ENCODE measurements at places on chromosomes 2 and 18. TPM values are rescaled to one million over a fixed set of nuclear protein-coding genes. Genes with fewer than 3 reads are reported as not detected.

Gene LONRF2
- 14.2 TPM for total RNA-seq

Gene PLEK
- 3.0 TPM for total RNA-seq

Gene IL1R2
- 8.0 TPM for total RNA-seq

Gene MGAT4A
- total RNA-seq = 72.4 TPM

Gene TMEFF2
- total RNA-seq = not detected

Gene KCNIP3
- 1.6 TPM for total RNA-seq

Gene TMEM163
- 27.5 TPM for total RNA-seq

Gene SCYGR3
- not detected for total RNA-seq

Gene CLHC1
- 3.3 TPM for total RNA-seq

Gene UGT1A6
- total RNA-seq = not detected

Gene MYCN
- total RNA-seq = not detected

Gene FAM228A
- not detected for total RNA-seq

Gene CCDC141
- total RNA-seq = 19.4 TPM

Gene SPP2
- not detected for total RNA-seq

Gene SLC23A3
- 3.1 TPM for total RNA-seq

Gene NPHP1
- 1.3 TPM for total RNA-seq

Gene SPATS2L
- total RNA-seq = 49.8 TPM

Gene CCDC195
- total RNA-seq = not detected

Gene C2orf69
- 10.6 TPM for total RNA-seq

All from body of pancreas (tissue), 4 donors.